ENCODE measurements at places on chromosomes 13 and 19.

DNA sequence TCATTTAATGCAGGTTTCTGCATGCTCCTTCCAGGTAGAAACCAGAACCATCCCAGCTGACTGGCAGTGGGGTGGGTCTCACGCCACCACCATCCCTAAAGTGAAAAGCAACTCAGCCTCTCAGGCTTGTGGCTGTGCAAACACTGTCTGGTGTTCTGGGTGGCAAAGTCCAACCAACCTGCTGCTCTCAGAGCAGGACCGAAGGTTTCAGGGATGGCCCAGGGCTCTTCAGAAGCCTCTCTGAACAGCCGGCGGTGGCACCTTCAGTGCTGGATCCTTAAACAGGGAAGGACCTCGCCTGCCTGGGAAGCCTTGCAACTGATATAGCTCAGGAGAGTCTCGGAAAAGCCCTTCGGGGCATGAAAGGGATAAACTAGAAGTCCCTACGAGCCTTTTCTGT lies 100.8 kb downstream of the COL4A1 start:
- DNase-seq = no peak

GRCh38 chr13:33870046-33870668 lies 52.2 kb downstream of the RFC3 start:
- DNase-seq = no peak

DNA sequence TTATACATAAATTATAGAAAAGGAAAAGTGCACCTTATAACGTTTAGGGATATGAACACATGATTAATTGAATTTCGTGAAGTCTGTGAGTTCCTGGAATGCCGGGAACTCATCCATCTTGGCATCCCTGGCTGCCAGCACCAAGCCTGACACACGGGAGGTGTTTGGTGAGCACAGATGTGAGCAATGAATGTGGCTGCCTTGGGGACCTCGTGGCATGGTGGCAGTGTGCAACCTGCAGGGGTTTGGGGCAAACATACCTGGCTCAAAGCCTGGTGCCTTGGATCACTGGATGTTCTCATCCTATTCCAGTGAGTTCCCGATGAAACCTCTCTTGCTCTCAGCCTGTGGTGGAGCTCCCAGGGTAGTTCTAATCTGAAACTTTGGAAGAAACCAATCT lies 10.4 kb upstream of the MAP2K2 start:
- no peak for DNase-seq

DNA sequence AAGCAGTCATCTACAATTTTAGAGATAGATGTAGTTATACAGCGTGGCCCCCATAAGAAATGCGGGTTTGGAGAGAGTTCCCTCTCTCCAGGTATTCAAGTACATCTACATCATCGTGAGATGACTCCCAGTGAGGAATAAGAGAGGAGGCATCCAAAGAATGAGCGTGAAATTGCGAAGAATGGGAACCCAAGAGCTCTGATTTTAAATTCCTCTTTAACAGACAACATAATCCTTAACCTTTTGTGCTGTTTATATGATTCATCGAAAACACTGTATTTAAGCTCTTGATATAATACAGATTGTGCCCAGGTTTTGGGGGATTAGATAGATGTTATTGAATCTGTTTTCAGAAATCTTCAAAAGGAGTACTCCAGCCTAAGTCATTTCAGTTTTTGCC lies 161.5 kb downstream of the COG6 start:
- no peak for DNase-seq

DNA sequence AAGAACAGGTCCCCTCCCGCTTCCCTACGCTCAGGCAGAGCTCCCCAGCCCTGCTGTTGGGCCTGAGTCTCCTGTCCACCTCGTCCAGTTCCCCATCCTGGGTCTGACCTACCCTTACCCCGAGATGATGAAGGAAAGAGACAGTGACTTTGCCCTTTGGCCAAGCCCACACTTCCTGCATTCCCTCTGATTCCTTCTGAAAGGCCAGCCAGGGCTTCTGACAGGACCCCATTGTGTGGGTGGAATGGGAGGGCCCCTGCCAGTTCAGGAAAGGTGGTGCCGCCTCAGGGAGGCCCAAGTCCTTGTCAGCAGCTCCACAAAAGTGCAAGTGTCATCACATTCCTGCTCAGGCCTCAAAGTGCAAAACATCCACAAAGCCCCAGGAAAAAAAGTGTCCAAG lies 177.8 kb downstream of the PAN3 start:
- no peak for DNase-seq

DNA sequence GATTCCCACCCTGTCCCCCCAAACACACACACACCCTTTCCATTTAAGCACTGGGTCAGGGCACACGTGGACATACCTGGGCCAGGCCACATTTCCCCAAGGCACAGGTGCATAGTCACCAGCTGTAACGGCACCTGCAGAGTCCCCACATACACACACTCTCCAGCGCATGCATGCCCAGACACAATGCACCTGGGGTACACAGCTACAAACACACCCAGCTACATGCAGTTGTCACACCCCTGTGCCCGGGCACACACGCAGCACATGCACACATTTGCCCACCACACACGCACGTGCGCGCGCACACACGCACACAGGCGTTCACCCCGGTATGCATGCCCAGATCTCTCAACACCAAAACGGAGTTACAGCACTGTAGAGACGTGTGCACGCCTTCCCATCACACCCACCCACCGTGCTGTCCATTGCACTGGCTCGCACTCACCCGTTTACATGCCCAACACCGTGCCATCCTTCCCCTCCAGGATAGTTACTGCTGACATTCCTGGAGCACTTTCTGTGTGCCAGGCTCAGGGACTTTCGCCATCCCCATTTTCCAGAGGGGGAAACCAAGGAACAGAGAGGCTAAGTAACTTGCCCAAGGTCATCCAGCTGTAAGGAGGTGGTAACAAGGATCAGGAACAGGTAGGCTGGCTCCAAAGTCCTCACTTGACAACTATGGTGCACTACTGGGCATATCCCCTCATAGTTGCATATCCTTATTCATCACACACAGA lies 749 bp upstream of the SHANK1 start:
- no peak for DNase-seq

DNA sequence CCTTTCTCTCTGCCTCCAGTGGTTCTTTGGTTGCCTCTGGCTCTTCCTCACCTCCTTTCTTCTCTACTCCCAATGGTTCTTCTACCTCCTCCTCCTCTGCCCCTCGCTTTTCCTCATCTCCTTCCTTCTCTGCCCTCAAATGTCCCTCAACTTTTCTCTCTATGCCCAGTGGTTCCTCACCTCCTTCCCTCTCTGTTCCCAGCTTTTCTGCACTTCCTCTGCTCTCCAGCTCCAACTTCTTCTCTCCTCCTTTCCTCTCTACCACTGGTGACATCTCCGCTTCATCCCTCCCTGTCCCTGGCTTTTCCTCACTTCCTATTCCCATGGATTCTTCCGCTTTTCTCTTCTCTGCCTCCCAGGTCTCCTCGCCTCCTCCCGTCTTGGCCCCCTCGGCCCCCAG lies 7.8 kb downstream of the PALM3 start:
- no peak for DNase-seq

All from stimulated activated CD4-positive, alpha-beta T cell treated with anti-CD3 and anti-CD28 coated beads, Interleukin-12 subunit alpha, Interleukin-12 subunit beta, amount 100 ng/mL, for 4 hours (primary cell).